Activated CD8-positive, alpha-beta memory T cell treated with anti-CD3 and anti-CD28 coated beads for 24 hours (primary cell): ENCODE measurements at places on chromosomes 4 and X.

GRCh38 chrX:37796805-37797204 is 16.9 kb downstream of the CYBB start:
- DNase-seq, result no peak

DNA sequence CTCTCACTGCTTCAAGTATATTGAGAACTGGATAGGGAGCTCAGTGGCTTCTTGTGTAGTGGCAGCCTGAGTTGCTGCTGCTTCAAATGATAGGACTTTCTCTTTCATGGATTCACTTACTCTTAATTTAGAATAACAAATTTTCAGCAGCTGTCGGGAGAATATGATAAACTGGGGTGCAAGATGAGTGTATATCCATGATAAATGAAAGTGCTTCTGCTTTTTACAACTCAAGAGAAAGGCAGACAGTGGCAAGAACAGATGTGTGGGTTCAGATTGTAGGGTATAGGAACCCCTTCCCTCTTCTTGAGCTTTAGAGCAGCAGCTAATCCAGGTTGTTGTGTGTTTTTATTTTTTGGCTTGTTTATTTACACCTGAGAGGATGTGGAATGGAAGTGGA is 1.0 kb downstream of the SH3BGRL start:
- no peak for DNase-seq

- DNase-seq, result no peak
Measured at GRCh38 chr4:164828955-164829354, 48.0 kb upstream of the APELA start.

GRCh38 chrX:48919947-48920717 is 1.3 kb upstream of the PIM2 start:
- DNase-seq, result peak; percentile 67

- DNase-seq, result no peak
Measured at GRCh38 chr4:170009291-170009690, 16.9 kb downstream of the MFAP3L start.

GRCh38 chrX:154998204-154998880 is 24.2 kb downstream of the F8 start:
- no peak for DNase-seq

DNA sequence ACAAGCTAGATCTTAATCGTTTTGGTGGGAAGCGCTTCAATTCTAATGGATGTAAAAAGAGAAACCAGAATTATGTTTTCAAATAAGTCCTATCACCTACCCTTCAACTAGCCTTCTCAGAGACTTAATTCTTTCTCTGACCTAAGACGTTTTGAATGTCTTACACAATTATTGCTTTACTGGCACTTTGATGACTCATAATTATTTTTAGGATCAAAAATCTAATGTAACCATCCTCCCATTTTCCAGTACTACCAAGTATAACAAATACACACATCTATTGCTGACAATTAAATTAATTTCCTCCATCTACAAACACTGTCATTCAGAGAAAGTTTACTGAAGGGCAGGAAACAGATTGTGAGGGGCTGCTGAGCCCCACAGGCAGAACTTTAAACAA is 108.6 kb downstream of the PPP3CA start:
- no peak for DNase-seq

- no peak for DNase-seq
Measured at GRCh38 chr4:110510955-110511544, 35.1 kb downstream of the ENPEP start.

DNA sequence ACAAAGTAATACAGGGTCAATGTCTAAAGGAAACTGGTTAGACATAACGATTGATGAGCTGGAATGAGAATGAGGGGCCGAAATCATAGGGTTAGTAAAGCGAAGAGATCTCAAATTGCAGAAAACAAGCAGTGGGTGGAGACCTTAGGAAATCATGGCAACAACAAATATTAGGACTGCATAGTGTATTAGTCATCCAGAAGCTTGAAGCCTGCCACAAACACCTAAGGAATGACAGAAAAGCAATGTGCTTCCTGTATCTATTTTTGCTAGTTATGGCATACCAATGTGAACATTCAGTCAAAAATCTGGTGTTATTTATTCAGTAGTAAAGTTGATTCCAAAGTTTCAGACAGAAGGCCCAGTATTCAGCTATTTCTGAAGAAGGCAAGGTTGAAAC is 410.9 kb upstream of the CT83 start:
- no peak for DNase-seq

DNA sequence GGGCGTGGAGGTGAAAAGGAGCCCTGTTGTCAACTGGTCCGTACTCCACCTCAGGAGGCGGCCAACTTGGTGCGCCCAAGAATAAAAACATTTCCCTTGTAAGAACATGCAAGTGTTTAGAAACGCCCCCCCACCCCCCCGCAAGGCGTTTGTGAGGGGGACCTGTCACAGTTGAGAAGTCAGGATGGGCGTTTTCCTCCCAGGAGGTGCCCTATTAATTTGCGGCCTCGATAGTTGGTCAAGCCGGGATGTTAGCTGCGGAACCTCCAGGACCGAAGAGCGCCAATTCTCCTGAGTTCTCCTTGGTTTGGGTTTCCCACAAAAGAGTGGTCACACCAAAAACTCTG is 651 bp upstream of the SAP30 start:
- peak; percentile 87 for DNase-seq

DNA sequence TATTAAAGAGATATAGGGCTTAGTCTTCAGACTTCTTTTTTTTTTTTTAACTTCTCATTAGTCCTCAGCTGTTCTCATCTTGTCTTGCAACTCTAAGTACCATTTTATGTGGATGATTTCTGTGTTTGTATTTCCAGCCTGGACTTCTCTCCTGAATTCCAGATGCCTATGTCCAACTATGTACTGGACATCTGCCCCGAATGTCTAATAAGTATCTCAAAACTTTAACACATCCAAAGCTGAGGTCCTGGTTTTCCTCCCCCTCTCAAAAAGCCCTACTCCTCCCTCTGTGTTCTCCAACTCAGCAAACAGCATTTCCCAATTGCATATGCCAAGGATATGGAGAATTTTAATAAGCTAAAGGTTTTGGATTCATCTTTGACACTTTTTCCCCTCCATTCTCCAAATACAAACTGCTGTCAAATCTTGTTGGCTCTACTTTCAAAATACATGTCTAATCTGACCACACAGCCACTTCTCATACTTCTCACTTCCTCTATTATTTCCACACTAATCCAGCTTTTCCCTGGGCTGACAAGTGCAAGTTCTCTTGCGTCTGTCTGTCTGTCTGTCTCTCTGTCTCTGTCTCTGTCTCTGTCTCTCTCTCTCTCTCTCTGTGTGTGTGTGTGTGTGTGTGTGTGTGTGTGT is 79.8 kb downstream of the CLCN5 start:
- no peak for DNase-seq

DNA sequence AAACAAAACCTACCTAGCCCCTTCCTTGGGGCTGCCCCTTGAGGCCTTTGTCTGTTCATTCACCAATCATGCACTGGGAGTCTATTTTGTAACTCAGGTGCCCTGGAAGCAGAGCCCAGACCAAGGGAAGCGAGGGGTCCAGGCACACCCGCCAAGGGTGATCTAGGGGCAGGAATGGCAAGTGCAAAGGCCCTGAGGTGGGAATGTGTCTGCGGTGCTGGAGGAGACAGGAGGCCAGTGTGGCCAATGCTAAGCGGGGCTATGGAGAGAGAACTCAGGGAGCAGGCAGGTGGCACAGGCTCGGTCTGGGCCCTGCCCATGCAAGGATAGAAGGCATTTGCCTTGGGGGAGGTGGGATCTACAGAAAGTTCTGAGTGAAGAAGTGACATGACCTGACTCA is 3.5 kb upstream of the SH3BP2 start:
- DNase-seq, result peak; percentile 54

- DNase-seq, result peak; percentile 67
Measured at GRCh38 chr4:10108818-10109783, 7.5 kb downstream of the WDR1 start.

GRCh38 chrX:74117962-74118902 is 185.7 kb upstream of the ZCCHC13 start:
- DNase-seq, result no peak

DNA sequence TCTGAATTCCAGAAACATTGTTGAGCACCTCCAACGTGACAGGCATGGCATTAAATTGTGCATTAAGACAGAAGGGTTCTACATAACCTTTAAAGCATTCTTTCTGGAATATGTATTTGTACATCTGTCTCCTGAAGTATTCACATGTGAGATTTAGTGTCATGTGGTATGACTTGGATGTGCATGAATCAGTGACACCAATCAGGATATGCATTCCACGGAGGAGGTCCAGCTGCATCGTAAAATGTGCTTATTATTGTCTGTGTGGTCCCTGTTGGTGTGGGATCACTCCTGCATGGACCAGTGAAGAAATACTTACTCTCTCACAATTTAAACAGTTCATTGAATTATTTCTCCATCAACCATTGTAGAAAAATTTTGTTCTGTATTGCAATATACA is 149.0 kb downstream of the MID1 start:
- DNase-seq, result no peak

- no peak for DNase-seq
Measured at GRCh38 chrX:13028871-13029636, 15.4 kb downstream of the FAM9C start.

DNA sequence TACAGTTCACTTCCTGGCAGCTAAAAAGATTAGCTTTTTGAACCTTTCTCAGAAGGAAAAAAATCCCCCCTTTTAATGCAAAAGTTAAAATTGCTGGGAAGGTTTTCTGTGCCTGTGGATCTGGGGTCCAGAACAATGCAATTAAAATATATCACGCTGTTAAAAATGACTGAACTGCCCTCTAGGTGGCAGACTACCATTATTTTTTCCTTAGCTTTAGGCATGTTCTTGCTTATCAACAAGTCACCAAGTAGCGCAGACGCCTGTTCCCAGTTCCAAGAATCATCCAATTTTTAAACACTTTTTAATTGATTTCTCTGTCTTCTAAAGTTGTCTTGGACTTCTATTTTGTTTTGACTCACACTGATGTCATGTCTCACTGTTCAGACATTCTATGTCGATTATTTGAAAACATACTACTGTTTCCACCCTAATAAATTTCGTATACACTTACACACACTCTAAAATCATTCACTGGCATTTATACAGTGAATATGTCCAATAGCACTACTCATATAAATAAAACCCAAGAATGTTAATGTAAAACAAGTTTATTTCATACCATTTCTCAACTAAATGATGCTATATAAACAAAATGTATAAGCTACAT is 661.6 kb downstream of the RAPGEF2 start:
- no peak for DNase-seq

DNA sequence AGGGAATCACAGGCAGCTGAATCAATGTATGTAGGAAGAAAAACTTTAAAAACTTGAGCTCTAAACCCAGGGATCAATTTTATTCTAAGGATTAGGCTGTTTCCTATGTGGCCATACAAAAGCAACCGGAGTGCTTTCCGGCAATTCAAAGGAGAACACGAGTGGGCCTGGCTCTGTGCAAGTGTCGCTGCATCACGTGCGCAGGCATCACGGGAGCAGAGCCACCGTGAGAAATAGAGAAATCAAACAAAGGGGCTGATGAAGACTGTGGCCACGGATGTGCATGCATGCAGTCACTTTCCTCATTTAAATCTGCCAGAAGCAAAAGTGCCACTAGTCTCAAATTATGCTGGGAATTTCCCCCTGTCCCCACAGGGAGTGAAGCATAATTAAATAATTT is 196.9 kb downstream of the NSUN7 start:
- no peak for DNase-seq

- DNase-seq, result peak; percentile 82
Measured at GRCh38 chrX:12974305-12974795, 560 bp upstream of the TMSB4X start.

- no peak for DNase-seq
Measured at GRCh38 chr4:143668930-143669552, 31.4 kb downstream of the FREM3 start.

DNA sequence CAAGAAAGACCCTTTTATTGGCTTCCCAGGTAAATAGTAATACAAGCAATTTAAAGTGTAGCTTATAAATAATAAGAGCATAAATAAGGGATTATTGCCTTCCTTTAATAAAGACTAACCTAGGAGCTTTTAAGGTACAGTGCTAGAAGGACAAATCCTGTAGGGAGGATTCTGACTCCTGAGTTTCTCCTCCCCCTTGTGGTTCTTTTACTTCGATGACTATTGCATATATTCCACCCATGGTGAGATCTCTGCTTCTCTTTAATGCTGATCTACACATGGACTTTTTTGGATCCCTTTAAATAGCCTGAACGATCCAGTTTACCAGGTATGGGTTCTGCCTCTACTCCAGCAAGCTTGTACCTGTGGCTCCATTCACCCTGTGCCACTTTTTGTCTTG is 2.5 kb downstream of the GALNT7 start:
- DNase-seq, result no peak

DNA sequence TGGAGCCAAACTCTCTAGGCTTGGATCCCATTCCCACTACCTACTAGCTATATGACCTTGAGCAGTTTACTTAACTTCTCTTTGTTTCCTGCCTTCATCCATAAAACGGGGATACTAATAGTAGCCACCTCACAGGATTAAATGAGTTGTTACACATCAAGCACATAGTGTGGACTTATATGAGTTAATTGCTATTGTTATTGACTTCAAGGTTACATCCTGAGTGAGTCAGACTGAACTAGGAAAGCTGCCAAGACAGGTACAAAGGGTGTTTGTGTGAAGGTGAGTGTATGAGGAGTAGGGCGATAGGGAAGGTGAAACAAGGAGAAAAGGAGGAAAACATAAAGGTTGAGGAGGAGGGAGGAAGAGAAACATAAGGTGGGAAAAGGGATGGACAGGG is 32.2 kb downstream of the TFDP3 start:
- no peak for DNase-seq

GRCh38 chrX:2267890-2268289 is 232.9 kb downstream of the DHRSX start:
- no peak for DNase-seq

DNA sequence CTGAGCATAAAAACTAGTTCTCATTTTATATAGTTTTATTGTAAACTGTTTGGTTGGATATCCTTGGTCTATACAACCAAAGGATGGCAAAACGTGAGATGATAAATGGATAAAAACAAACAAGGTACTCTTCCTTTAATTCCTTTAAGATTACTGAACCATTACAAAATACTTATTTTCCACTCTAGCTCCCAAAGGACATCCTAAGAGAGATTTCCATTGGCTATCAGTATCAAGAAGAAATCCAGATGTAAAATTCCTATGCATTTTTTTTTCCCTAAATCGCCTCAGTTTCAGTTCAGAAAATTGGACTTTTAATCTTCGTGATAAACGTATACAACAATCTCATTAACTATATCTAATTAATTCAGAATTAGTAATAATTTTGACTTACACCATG is 2.3 kb downstream of the FBXL5 start:
- DNase-seq, result no peak

GRCh38 chr4:13316354-13316753 is 167.8 kb downstream of the RAB28 start:
- no peak for DNase-seq
